ENCODE measurements at places on chromosomes 7 and 10. TPM values are rescaled to one million over a fixed set of nuclear protein-coding genes. Genes with fewer than 3 reads are reported as not detected.
A peak's percentile ranks its signal among the peaks of the same experiment; 100 is the strongest.

The ERVW-1 gene
- not detected for total RNA-seq

DNA sequence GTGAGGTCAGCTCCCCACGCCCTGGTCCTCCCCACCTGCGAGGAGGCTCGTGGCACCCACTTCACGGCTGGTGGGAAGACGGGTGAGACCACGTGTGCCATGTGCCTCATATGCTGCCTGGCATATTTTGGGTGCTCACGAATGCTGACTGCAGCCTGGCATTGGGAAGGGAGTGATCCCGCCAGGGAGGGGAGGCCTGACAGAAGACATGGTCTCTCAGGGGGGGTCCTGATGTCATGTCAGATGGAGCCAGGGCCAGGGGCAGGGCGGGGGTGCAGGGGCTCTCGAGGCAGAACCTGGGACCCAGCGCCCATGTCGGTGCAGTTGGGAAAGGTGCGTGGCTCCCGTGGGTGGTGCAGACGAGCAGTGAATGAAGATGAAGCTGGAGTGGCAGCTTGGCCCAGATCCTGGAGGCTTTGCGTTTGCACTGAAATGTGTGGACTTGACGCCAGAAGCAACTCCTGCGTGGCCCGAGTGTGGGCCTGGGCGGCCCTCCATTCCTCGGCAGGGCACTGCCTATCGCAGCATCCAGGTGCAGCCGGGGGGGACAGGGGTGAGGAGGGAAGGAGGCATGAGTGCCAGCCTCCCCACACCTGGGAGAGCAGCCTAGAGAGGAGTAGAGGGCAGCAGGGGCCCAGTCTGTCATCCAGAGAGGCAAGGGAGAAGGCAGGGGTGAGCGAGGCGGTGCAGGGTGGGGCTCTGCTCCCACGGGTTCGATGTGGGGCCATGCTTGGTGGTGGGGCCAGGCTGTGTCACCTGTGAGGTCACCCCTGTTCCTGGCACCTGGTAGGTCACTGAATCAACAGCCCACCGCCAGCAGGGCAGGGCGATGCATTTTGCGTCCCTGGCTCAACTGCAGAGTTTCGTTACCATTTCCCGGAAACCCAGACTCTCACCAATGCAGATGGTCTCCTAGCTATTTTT is 385.6 kb downstream of the DNAJB6 start:
- DNase-seq = peak; percentile 7
- no peak overlapping the region for H3K27ac ChIP-seq
- H3K4me1 ChIP-seq = no peaks in the 10 kb centered on the region
- no peak overlapping the region for H3K4me3 ChIP-seq

GRCh38 chr10:91517394-91517793 is 107.2 kb downstream of the HECTD2 start:
- no peak overlapping the region for H3K27ac ChIP-seq
- H3K27me3 ChIP-seq = no peaks in the 10 kb centered on the region
- no peak for DNase-seq
- no peak overlapping the region for H3K4me3 ChIP-seq
- no peaks in the 10 kb centered on the region for H3K36me3 ChIP-seq

- H3K27me3 ChIP-seq = no peaks in the 10 kb centered on the region
- DNase-seq = no peak
- H3K27ac ChIP-seq = no peak overlapping the region
- no peaks in the 10 kb centered on the region for H3K4me1 ChIP-seq
Measured at GRCh38 chr7:11747715-11748485, 84.1 kb downstream of the THSD7A start.

DNA sequence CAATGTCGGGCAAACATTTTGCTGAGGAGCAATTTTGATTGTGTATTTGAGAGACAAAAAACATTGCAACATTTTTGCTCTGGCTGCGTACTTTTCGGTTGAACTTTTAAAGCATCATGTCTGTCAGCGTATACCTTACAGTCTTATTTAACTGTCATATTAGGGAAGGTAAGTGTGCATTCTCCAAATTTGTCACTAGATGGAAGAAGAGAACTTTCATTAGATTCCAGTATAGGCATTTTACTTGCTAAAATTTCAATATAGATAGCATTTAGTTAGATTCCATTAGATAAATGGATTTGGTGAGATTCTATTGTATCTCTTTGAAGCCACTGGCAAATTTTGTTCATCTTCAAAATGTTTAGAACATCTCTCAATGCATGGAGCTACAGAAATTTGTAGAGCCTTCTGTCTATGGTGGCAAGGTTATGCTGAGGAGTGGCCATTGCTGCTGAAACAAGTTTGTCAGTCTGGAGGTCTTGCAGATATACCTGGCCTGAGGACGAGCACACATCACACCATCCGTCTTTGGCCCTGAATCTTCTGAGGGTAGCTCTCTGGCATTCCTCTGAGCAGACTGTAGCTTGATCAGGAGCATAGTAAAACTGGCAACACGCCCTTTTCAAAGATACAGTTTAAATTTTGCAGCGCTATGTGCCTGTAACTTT is 437.5 kb upstream of the MBL2 start:
- H3K27me3 ChIP-seq = no peaks in the 10 kb centered on the region
- DNase-seq = no peak
- no peaks in the 10 kb centered on the region for H3K36me3 ChIP-seq

DNA sequence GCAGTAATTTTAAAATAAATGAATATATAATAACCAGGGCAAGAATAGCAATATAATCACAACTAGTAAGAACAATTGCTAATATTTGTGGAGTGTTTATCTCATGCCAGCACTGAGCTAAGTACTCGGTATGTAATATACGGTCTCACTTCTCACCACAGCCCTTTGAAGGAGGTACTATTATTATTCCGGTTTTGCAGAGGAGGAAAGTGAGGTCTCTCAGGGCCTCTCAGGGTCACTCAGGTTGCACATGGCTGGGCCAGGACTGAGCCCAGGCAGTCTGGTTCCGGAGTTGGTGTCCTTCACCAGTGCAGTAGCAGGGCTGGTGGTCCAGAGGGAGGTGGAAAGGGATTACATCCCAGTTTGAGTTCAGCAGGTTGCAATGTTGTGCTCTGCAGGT is 80.9 kb downstream of the CHN2 start:
- H3K27me3 ChIP-seq = no peaks in the 10 kb centered on the region
- no peaks in the 10 kb centered on the region for H3K36me3 ChIP-seq
- no peak overlapping the region for H3K4me3 ChIP-seq
- H3K27ac ChIP-seq = peak overlapping the region; percentile 42
- H3K4me1 ChIP-seq = peaks cover 85% of the 10 kb centered on the region
- DNase-seq = no peak

The DLX5 gene
- total RNA-seq = not detected

DNA sequence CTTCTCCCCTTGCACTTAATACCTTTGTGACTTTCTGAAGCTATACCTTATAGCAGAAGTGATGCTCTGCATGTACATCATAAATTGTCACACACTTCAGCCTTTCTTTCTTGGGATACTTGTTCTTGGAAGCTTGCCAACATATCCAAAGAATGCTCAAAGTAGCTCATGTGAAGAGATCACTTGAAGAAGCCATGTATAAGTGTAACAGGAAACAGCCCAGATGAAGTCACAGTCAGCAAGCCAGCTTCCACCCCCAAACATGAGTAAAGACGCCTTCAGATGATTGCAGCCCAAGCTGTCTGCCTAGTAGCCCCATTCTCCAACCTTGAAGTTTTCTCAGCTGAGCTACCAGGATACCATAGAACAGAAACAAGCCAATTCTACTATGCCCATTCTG is 50.9 kb downstream of the DGKB start:
- DNase-seq = no peak
- H3K4me1 ChIP-seq = no peaks in the 10 kb centered on the region
- no peaks in the 10 kb centered on the region for H3K27me3 ChIP-seq
- H3K36me3 ChIP-seq = no peaks in the 10 kb centered on the region
- no peak overlapping the region for H3K27ac ChIP-seq
- H3K4me3 ChIP-seq = no peak overlapping the region

DNA sequence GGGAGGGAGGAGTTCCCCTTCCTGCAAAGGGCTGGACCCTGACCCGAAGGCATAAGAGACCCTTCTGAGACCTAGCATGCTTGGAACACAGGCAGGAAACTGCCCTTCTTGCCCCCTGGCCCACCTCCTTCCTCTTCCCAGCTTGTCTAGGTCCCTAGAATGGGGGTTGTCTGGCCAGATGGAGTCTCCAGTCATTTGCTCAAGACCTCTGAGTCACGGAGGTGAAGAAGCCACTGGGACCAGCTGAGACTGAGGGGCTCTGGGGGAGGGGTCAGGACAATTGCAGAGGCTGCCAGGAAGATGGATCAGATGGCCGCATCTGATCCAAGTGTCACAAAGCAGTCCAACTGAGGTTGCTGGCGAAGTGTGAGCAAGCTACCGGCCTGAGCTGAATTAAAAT is 46.2 kb downstream of the COL13A1 start:
- no peak for DNase-seq
- no peaks in the 10 kb centered on the region for H3K4me1 ChIP-seq
- no peaks in the 10 kb centered on the region for H3K36me3 ChIP-seq
- no peak overlapping the region for H3K4me3 ChIP-seq
- no peak overlapping the region for H3K27ac ChIP-seq
- no peaks in the 10 kb centered on the region for H3K27me3 ChIP-seq

The DUSP5 gene
- total RNA-seq = 6.2 TPM

The TRPV5 gene
- not detected for total RNA-seq

The FBXL13 gene
- 5.6 TPM for total RNA-seq

DNA sequence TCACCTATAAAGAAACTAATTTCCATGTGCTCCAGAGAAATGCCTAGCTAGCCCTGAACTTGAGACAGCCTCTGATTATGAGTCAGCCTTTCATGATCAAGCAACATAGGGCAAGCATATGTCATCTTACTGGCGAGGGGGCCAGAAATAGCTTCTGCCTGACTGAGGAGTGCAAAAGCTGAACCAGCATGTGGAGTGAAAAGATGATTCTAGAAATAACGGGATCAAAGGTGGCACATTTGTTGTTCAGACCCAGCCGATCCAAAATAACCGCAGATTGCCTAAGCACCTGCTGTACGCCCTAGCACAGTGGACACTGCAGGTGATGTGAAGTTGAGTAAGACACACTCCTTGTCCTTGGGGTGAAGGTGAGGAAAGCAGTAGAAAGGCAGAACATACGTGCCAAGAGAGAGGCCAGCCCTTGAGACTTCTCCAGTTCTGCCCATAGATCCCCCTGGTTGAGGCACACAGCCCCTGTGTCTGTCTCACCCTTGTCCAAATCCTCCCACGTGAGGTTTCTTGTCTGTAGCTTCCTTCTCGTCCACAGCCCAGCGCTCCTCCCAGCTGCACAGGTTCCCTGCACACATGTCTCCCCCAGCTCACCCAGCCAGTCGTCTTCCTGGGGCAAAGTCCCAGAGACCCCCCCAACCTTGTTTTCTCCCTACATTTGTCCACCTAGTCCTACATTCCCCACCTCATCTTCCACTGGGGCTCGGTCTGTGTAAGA is 2.8 kb upstream of the BCL7B start:
- DNase-seq = no peak
- no peak overlapping the region for H3K4me3 ChIP-seq
- peaks cover 21% of the 10 kb centered on the region for H3K4me1 ChIP-seq
- H3K27me3 ChIP-seq = no peaks in the 10 kb centered on the region
- H3K27ac ChIP-seq = no peak overlapping the region

The SMC3 gene
- total RNA-seq = 22.1 TPM

- no peak for DNase-seq
- no peak overlapping the region for H3K27ac ChIP-seq
- no peaks in the 10 kb centered on the region for H3K4me1 ChIP-seq
- no peaks in the 10 kb centered on the region for H3K27me3 ChIP-seq
- no peaks in the 10 kb centered on the region for H3K36me3 ChIP-seq
- no peak overlapping the region for H3K4me3 ChIP-seq
Measured at GRCh38 chr7:85600395-85600794, 413.5 kb upstream of the SEMA3D start.

GRCh38 chr10:60490013-60490412 is 100.3 kb upstream of the ANK3 start:
- H3K27me3 ChIP-seq = no peaks in the 10 kb centered on the region
- H3K36me3 ChIP-seq = no peaks in the 10 kb centered on the region
- no peak overlapping the region for H3K4me3 ChIP-seq

- no peaks in the 10 kb centered on the region for H3K27me3 ChIP-seq
- H3K4me1 ChIP-seq = peaks cover 33% of the 10 kb centered on the region
- peak overlapping the region; percentile 26 for H3K27ac ChIP-seq
- DNase-seq = no peak
- no peaks in the 10 kb centered on the region for H3K36me3 ChIP-seq
- H3K4me3 ChIP-seq = no peak overlapping the region
Measured at GRCh38 chr7:107972075-107972482, 30.9 kb downstream of the LAMB1 start.

GRCh38 chr7:54559401-54559800 is 17.2 kb downstream of the VSTM2A start:
- H3K4me1 ChIP-seq = peaks cover 14% of the 10 kb centered on the region
- H3K27me3 ChIP-seq = no peaks in the 10 kb centered on the region
- DNase-seq = no peak
- no peak overlapping the region for H3K27ac ChIP-seq
- no peak overlapping the region for H3K4me3 ChIP-seq

GRCh38 chr10:123958241-123958640 is 66.6 kb upstream of the CPXM2 start:
- no peak overlapping the region for H3K27ac ChIP-seq
- no peak for DNase-seq
- no peaks in the 10 kb centered on the region for H3K36me3 ChIP-seq

GRCh38 chr7:100266576-100267354 is 40.7 kb upstream of the SPDYE3 start:
- peaks cover 37% of the 10 kb centered on the region for H3K4me1 ChIP-seq
- H3K36me3 ChIP-seq = no peaks in the 10 kb centered on the region
- no peak overlapping the region for H3K27ac ChIP-seq
- H3K4me3 ChIP-seq = no peak overlapping the region
- H3K27me3 ChIP-seq = no peaks in the 10 kb centered on the region

DNA sequence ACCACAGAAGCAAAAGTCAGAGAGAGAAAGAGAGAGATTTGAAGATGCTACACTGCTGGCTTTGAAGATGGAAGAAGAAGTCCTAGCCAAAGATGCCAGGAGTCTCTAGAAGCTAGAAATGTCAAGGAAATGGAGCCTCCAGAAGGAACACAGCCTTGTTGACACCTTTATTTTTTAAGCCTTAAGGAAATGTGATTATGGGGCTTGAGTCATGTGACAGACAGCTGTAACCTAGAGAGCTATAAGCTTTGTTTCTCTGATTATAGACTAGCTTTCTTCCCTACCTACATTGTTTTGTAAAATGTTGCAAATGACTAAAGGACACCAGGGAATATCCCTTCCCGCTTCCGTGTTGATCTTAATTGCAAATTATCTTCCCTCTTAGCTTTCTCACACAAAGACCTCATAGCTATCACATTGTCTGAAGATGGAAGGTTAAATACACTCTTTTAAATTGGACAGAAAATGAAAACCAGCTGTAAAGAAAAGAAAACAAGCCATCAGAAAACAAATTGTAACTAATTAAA is 199.9 kb downstream of the ARHGAP12 start:
- H3K4me1 ChIP-seq = peaks cover 15% of the 10 kb centered on the region
- H3K27me3 ChIP-seq = no peaks in the 10 kb centered on the region
- H3K36me3 ChIP-seq = no peaks in the 10 kb centered on the region
- DNase-seq = no peak
